A673 (cell line): ENCODE measurements at places on chromosomes 1 and 21.
A peak's percentile ranks its signal among the peaks of the same experiment; 100 is the strongest.

DNA sequence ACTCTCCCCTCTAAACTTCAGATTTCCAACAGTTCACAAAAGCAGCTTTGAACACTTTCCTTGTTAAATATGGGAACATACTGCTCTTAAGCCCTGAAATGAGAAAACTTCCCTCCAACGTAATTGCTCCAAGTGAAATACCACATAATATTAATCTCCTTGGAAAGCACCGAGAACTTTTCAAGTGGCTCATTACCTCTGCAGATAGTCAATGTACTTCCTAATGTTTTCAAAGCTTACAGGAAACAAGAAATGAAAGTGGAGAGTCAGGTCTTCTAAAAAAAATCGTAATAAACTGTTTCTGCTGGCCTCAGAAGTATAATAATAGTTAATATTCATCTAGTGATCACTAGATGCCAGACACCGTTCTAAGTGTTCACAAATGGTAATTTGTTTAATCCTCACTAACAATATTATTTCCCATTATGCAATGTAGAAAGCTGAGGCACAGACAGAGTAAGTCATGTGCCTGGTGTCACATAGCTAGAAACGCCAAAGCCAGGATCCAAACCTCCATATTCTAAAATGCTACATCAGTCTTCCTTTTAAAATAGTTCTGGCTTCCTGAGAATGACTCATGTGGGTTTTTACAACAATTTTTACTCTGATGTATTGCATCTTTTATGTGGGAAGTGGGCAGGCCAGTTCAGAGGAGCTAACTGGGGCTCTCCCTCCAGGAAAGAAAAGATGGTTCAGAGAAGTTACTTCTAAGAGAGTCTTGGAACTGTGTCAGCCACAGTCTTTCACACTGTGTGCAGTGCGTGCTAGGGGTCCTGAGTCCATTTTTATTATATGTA lies 177.2 kb downstream of the PLPPR4 start:
- peaks cover 10% of the 10 kb centered on the region for H3K4me1 ChIP-seq
- H3K4me3 ChIP-seq = no peak overlapping the region
- H3K27ac ChIP-seq = no peak overlapping the region
- no peaks in the 10 kb centered on the region for H3K36me3 ChIP-seq
- DNase-seq = peak; percentile 31
- no peaks in the 10 kb centered on the region for H3K27me3 ChIP-seq

DNA sequence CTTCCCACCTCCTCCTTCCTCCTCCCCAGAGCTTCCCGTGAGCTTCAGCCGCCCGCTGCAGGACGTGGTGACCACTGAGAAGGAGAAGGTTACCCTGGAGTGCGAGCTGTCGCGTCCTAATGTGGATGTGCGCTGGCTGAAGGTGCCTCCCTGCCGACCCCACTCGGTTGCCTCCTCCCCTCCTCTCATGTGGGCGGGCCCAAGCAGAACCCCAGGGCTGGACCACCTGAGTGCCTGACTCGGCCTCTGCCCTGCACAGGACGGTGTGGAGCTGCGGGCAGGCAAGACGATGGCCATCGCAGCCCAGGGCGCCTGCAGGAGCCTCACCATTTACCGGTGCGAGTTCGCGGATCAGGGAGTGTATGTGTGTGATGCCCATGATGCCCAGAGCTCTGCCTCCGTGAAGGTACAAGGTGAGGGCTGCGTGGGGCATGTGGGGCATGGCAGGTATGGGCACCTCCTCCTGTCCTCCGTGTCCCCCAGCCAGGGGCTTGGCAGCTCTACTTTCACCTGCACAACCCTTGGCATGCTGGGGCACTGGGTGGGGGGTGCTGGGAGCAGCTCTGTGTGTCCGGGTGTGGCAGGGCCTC lies 69.2 kb downstream of the OBSCN start:
- H3K36me3 ChIP-seq = peaks cover 6% of the 10 kb centered on the region
- no peak for DNase-seq
- no peak overlapping the region for H3K27ac ChIP-seq
- no peaks in the 10 kb centered on the region for H3K4me1 ChIP-seq

GRCh38 chr1:24830680-24831272 lies 85.5 kb downstream of the CLIC4 start:
- H3K27me3 ChIP-seq = no peaks in the 10 kb centered on the region
- peaks cover 47% of the 10 kb centered on the region for H3K4me1 ChIP-seq
- no peak overlapping the region for H3K4me3 ChIP-seq
- no peak overlapping the region for H3K27ac ChIP-seq

DNA sequence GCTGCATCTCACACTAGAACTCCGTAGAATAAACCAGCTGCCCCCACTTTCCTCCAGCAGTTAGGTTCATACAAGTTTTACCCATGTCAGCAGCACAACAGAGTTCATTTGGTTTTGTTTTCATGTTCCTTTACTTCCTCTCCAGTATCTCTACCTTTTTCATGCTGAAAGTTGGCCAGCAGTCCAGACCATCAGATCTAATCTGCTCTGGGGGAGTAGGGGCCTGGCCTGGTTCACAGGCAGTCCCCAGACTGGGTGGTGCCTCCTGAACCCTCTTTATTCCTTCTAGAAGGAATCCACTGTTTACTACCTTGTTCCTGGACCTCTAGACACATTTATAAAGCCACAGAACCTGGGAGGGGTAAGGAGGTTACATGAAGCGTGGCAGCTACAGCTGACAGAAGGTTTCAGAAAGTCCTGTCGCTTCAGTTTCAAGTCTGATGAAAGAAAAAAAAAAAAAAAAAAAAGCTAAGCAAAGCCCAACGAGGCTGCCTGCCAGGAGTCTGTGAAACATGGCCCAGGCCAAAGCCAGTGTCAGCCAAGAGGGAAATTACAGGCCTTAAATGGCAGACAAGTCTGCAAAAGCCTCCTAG lies 184.6 kb upstream of the JUN start:
- H3K27ac ChIP-seq = no peak overlapping the region
- no peak overlapping the region for H3K4me3 ChIP-seq
- no peaks in the 10 kb centered on the region for H3K27me3 ChIP-seq
- no peaks in the 10 kb centered on the region for H3K36me3 ChIP-seq

- no peaks in the 10 kb centered on the region for H3K4me1 ChIP-seq
- peak; percentile 61 for DNase-seq
- H3K36me3 ChIP-seq = no peaks in the 10 kb centered on the region
- H3K27me3 ChIP-seq = no peaks in the 10 kb centered on the region
Measured at GRCh38 chr1:237470712-237471338, 419.9 kb downstream of the ZP4 start.

- no peak overlapping the region for H3K4me3 ChIP-seq
- H3K36me3 ChIP-seq = no peaks in the 10 kb centered on the region
- H3K27ac ChIP-seq = no peak overlapping the region
- H3K4me1 ChIP-seq = no peaks in the 10 kb centered on the region
- no peaks in the 10 kb centered on the region for H3K27me3 ChIP-seq
- DNase-seq = no peak
Measured at GRCh38 chr1:173530795-173531693, 53.9 kb downstream of the PRDX6 start.

- no peaks in the 10 kb centered on the region for H3K27me3 ChIP-seq
- DNase-seq = no peak
- H3K27ac ChIP-seq = no peak overlapping the region
- H3K4me1 ChIP-seq = no peaks in the 10 kb centered on the region
- H3K4me3 ChIP-seq = no peak overlapping the region
- no peaks in the 10 kb centered on the region for H3K36me3 ChIP-seq
Measured at GRCh38 chr1:232303222-232303620, 326.7 kb downstream of the SIPA1L2 start.

- DNase-seq = no peak
- no peaks in the 10 kb centered on the region for H3K4me1 ChIP-seq
- no peaks in the 10 kb centered on the region for H3K27me3 ChIP-seq
- no peak overlapping the region for H3K4me3 ChIP-seq
Measured at GRCh38 chr21:15626031-15626430, 103.8 kb upstream of the USP25 start.

- H3K36me3 ChIP-seq = no peaks in the 10 kb centered on the region
- H3K27ac ChIP-seq = no peak overlapping the region
- DNase-seq = no peak
Measured at GRCh38 chr1:166814611-166815010, 24.7 kb upstream of the POGK start.

GRCh38 chr1:152237093-152237492 lies 13.1 kb upstream of the HRNR start:
- no peak overlapping the region for H3K4me3 ChIP-seq
- no peaks in the 10 kb centered on the region for H3K36me3 ChIP-seq
- DNase-seq = no peak

- peaks cover 10% of the 10 kb centered on the region for H3K36me3 ChIP-seq
- H3K4me3 ChIP-seq = peak within 1 kb of the TSS; percentile 76
- peak; percentile 79 for DNase-seq
- H3K27ac ChIP-seq = peak within 1 kb of the TSS; percentile 85
- H3K27me3 ChIP-seq = no peaks in the 10 kb centered on the region
Measured at GRCh38 chr21:46183910-46184624, at the start of gene SPATC1L. Gene SPATC1L, minus strand, starts transcription at chr21:46184459. Its CDS starts 1,643 bp downstream, at chr21:46182816.

DNA sequence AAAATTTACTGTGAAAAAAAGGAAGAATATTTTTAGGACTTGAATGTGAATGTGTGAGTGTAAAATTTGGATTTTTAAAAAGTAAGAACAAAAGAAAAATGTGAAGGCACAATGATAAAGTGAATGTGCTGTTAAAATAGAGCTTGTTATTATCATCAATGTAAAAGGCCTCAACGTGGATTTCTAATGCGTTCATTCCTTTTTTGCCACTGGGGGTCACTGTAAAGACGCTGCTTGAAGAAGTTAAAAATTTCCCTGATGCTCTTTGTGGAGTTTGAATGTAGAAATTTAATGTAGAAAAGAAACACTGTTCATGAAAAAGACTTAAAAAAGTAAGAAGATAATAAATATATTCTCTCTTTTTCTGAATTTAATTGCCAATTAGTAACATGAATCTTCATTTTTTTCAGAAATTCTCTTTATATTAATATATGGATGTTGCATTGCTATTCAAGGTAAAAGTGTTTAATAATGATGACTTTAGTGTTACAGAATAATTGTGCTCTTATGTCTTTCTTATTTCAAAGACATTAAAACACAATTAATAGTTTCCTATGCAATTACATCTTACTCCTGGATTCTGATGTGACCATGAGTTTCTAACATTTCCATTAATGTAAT lies 161.5 kb downstream of the DNM3 start:
- no peaks in the 10 kb centered on the region for H3K27me3 ChIP-seq
- H3K4me1 ChIP-seq = no peaks in the 10 kb centered on the region
- peak; percentile 83 for DNase-seq
- no peak overlapping the region for H3K4me3 ChIP-seq

DNA sequence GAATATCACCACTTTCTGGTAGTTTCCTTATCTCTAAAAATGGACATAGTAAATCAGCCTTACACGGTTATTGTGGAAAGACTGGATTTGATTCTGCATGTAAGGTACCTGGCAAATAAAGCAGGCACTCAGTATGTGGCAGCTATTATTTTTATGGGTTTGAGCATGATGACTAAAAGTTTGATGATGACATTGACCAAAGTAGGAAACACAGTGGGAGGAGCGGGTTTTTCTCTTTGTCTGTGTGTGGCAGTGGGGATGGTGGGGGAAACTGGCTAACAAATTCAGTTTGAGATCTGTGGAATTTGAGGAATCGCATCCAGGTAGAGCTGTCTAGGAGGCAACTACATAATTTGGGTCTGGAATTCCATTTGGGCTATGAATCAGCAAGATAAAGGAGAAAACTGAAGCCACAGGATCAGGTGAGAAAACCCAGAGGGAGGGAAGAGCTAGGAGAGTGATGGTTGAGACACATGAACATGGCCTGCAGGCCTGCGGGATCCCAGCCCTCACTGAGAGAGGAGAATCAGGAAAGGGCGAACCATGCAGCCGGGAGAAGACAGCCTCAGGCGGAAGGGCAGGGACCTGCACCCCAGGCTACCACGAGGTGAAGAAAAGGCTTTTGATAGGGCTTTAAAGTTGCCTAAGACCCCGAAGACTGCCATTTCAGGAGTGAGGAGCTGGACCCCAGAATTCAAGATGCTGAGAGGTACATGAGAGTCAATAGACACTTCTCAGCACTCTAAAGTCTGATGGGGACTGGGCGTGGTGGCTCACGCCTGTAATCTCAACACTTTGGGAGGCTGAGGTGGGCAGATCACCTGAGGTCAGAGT lies 52.2 kb downstream of the MEF2D start:
- no peaks in the 10 kb centered on the region for H3K36me3 ChIP-seq
- H3K27ac ChIP-seq = no peak overlapping the region
- no peak overlapping the region for H3K4me3 ChIP-seq

- no peaks in the 10 kb centered on the region for H3K36me3 ChIP-seq
- H3K4me3 ChIP-seq = no peak overlapping the region
- DNase-seq = no peak
- no peak overlapping the region for H3K27ac ChIP-seq
- no peaks in the 10 kb centered on the region for H3K4me1 ChIP-seq
Measured at GRCh38 chr1:42006836-42007235, 88.1 kb upstream of the HIVEP3 start.

DNA sequence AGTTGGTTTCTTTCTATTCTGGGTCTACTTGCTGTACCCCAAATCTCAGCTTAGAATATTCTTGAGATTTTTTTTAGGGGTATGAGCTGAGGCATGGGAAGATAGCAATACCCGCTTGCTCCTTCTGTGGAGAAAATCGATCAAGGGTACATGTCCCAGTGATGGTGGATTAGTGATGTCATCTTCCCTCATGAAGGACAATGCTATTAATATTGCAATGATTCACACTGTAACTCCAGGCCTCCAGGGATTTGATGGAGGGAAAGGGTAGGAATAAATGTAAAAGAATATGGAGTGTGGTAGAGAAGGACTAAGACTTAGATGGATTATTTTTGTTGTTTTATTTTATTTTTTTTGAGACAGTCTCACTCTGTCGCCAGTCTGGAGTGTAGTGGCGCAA lies 47.4 kb downstream of the XCL1 start:
- no peak overlapping the region for H3K4me3 ChIP-seq
- H3K27ac ChIP-seq = no peak overlapping the region
- no peak for DNase-seq
- H3K36me3 ChIP-seq = no peaks in the 10 kb centered on the region
